ENCODE measurements at places on chromosomes 2 and 18.

DNA sequence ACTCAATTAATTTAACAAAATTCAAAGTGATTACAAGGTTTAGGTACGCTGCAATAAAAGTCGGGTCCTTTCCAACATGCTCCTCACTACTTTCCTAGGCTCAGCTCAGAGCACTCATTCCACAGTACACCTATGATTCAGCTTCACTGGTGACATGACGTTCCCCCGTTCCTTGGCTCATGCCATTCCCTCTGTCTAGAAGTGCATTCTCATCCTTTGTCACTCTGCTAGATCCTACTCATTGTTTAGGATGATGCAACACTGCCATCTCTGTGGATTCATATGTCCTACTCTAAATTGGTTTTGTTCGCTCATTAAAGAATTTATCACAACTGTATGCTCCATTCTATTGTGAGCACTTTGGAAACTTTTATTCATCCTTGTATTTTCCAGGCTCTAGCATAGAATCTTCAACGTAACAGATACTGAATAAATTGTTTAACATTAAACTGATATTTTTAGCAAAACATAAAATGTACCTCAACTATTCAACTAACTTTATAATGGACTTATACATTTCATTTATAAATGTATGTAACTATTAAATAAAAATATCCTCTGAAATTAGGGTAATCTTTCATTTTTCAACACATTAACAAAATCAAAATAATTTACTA is 78.6 kb downstream of the FAM228A start:
- no peak for DNase-seq

GRCh38 chr18:62183578-62184195 is 3.2 kb downstream of the PIGN start:
- no peak for DNase-seq

DNA sequence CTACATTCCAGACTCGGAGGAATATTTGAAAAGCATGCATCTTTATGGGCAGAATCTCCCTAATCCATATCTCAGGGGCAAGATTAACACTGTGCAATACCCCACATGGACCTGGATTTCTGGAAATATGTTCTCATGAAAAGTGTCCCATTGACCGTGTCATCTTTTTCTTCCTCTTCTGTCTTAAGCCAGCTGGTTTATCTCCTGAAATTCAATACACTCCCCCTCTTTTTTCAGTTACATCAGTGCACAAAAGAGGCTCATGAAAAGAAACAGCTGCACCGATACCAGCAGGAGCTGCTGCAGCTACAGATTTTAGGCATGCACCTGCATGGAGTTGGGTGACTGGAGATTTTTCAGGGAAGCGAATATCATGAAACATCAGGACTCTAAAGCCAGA is 117.2 kb downstream of the SLC4A3 start:
- DNase-seq = no peak

- no peak for DNase-seq
These were observed 45.3 kb upstream of the VWC2L start for GRCh38 chr2:214365549-214365948.

GRCh38 chr2:28622101-28622499 is 126.2 kb downstream of the PLB1 start:
- no peak for DNase-seq

DNA sequence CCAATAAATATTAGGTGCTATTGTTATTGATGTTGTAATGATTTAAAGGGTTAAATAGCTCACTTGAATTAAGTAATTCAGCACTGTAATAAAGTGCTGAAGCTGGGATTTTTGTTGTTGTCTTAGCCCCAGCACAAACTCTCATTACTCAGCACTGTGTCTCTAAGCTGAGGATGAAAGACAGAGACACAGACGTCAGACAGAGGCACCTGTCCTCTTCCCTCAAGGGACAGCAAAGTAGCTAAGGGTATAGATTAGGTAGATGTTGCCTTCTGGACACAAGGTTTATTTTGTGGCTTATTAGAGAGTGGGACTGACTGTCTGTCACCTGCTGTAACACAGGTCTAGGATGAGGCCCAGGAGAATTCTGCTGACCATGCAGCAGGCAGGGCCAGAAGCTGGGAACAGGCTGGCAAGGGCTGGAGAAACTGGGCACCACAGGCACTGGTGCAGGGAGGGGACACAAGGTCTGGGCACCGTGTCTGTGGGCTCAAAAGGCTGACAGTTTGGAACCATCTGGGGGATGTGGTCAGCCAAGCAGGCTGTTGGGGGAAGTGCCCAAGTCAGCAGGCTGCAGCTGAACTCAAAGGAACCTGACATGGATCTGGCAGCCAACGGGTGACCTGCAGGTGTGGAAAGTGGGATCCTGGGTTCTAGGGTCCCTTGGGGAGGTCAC is 20.0 kb upstream of the PTPN4 start:
- DNase-seq = no peak

- no peak for DNase-seq
These were observed 71.3 kb downstream of the SOWAHC start for GRCh38 chr2:109685453-109685852.

GRCh38 chr18:75455249-75456198 is 28.0 kb upstream of the SMIM21 start:
- no peak for DNase-seq

DNA sequence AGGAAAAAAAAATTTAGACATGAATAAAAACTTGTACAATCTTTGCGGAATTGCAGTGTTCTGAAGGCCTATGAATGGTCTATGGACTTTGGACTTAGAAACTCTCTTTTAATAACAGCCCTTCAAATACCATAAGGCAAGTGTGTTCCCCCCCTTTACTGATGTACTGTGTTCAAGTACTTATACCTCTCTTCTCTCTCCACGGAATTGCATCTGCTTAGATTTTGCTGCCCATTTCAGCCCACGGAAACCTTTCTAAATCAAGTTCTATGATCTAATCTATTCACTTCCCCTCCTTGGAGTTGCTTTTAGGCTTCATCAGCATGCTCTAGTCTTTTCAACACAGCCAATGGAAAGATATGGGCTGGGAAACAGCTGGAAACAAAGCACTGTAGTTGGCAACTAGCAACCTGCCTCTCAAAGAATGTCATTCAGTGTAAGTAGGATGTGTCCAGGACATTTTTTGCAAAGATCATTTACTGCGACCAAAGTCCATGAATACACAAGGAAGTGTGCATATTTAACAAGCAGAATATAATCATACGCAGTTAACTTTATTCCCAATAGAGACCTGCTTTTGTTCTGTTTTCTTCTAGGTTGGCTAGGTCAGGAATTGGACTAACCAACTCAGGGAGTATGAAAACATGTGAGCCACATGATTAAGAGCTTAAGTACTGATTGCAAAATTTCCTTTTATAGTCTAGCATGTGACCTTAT is 58.0 kb downstream of the SLC40A1 start:
- DNase-seq = no peak

- DNase-seq = no peak
These were observed 62.5 kb upstream of the BCL2L11 start for GRCh38 chr2:111058264-111058663.

GRCh38 chr2:7203056-7203467 is 285.9 kb downstream of the RNF144A start:
- peak; percentile 16 for DNase-seq

- no peak for DNase-seq
These were observed 337.8 kb upstream of the CDH2 start for GRCh38 chr18:28514699-28515098.
